ENCODE measurements at places on chromosomes 13 and 19.

- DNase-seq: no peak
Observed at GRCh38 chr19:30924069-30924636, 425.1 kb downstream of the TSHZ3 start.

DNA sequence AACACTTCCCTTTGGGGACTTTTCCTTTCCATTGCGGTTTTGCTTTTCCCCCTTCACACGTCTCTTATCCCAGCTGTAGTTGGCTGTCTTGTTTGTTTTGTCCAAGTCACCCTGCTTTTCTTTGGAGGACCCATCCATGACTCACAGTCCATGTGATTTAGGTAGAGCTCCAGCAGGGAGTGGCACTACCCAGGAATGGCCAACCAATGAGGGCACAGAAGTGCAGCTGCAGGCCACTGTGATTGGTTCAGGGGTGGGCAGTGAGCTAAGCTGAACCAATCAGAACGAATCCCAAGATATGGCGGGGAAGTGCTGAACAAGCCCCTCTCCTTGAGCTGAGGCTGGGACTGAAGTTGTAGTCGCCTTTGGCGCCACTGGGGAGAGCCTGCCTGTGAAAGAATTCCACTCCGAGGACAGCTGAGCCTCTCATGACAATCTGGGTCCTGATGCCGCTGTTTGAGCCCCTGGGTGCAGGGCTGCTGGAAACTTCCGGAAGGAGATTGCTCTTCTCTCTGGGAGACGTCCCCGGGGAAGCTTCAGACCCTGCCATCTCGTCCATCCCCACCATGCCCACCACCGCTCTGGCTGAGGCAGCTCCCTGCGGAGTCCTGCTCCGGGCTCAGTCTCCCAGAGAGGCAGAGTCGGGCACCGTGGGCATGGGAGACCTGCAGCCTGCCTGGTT is 62.9 kb upstream of the URI1 start:
- DNase-seq: no peak

DNA sequence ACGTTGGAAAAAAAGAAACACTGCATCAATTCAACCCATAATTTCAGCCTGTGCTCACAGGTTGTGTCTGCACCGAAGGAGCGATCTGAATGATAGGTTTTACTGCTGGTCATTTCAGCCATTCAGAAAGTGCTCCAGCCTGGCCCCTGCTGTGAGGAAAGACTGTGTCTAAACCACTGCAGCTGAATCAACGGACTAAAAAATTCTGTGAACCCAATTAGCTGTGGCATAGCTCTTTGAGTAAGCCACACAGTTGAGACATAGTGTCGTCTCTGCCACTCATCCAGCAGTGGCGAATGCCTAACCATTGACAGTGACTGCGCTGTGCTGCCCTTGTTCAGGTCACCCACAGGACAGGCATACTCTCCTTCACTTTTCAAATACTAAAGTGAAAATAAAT is 179.8 kb downstream of the COG6 start:
- no peak for DNase-seq

- DNase-seq: no peak
Observed at GRCh38 chr13:40315416-40316064, 350.9 kb downstream of the FOXO1 start.

GRCh38 chr13:51814071-51814470 is 10.1 kb upstream of the DHRS12 start:
- DNase-seq: no peak

GRCh38 chr13:107882708-107883560 is 332.4 kb downstream of the LIG4 start:
- no peak for DNase-seq

DNA sequence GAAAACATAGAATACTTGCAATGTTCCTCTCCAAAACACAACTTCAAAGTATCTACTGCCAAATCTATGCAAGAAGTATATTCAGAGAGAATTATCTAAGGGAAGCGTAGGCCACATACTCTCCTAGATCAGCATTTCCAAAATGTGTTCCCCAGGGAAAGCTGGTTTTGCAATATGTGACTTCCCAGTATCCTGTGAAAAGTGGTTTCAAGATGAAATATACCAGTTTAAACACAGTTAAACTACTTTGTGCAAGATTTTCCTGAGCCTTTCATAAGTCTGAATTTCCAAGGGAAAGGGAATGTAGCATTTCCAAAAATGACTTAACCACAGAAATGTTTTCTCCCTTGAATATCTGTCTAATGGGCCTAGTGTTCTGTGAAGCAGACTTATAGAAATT is 7.6 kb downstream of the STARD13 start:
- no peak for DNase-seq

- no peak for DNase-seq
Observed at GRCh38 chr13:35718084-35718483, 241.6 kb upstream of the MAB21L1 start.

Data from CD8-positive, alpha-beta T cell (primary cell).